ENCODE measurements at places on chromosomes 3 and 15.

DNA sequence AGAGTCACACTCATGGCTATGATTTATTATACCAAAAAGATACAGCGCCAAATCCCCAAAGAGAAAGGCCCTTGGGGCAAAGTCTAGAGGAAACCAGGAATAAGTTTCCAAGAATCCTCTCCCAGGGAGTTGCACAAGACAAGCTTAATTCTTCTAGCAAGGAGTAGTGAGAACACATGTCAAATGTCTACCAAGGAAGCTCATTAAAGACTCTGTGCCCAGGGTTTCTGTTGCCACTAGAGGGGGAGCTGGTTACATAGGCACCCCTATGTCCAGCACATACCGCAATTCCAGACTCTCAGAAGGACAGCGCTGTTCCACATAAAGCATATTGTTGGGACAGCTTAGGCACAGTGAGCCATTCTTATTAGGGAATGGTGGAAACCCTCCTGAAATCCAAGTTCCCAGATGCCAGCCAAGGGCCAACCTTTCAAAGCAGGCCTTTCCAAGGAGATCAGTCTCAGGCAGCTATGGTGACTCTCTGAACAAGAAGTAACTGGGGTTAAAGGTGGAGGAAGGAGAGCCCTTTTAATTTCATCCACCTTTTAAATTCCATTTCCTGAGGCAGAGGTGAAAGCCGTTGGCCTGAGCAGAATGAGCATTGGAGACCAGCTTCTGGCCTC lies 194.2 kb downstream of the UACA start:
- DNase-seq, result no peak

DNA sequence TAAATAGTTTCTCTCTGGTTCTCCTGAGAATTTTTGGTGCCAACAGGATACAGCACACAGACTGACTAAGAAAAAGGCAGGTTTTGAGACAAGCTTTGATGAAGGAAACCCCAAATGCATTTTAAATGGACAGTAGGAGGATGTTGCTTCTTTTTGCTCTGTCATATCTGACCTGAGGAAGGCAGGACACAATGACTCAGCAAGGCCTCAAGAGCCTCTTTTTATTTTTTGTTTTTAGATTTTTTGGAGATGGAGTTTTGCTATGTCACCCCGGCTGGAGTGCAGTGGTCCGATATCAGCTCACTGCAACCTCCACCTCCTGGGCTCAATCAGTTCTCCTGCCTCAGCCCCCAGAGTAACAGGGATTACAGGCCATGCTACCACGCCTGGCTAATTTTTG lies 16.9 kb upstream of the KNG1 start:
- no peak for DNase-seq

DNA sequence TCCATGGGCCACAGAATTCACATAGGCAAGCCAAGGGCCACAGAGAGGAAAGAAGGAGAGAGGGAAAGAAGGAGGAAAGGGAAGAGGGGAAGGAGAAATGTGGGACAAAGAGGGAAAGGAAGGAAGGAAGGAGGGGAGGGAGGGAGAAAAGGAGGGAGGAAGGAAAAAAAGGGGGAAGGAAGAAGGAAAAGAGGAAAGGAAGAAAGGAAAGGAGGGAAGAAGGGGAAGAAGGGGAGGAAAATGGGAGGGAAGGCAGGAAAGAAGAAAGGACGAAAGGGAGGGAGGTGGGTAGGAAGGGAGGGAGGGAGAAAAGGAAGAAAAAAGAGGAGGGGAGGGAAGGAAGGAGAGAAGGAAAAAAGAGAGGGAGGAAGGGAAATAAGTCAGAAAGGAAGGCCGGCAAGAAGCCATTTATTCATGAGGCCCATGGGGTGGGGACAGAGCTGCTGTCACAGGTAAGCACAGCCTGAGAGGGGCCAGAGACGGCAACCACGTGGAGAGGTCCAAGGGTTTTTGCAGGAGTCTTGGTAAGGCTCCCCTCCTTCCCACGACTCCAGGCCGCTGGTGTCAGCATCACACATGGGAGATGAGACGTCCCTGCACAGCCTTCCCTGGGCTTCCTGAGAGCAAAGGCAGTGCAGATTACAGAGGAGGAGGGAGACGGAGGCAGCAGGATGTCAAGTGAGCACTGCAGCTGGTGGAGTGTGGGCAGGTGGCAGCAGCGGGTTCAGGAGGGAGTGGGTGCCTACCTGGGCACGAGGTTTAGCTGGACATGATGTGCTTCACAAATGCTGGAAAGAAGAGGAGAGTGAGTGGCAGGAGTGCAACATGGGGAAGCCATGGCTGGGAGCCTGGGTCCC lies 5.5 kb downstream of the MYL3 start:
- no peak for DNase-seq

- no peak for DNase-seq
Observed at GRCh38 chr15:50888054-50888453, 20.4 kb upstream of the AP4E1 start.

DNA sequence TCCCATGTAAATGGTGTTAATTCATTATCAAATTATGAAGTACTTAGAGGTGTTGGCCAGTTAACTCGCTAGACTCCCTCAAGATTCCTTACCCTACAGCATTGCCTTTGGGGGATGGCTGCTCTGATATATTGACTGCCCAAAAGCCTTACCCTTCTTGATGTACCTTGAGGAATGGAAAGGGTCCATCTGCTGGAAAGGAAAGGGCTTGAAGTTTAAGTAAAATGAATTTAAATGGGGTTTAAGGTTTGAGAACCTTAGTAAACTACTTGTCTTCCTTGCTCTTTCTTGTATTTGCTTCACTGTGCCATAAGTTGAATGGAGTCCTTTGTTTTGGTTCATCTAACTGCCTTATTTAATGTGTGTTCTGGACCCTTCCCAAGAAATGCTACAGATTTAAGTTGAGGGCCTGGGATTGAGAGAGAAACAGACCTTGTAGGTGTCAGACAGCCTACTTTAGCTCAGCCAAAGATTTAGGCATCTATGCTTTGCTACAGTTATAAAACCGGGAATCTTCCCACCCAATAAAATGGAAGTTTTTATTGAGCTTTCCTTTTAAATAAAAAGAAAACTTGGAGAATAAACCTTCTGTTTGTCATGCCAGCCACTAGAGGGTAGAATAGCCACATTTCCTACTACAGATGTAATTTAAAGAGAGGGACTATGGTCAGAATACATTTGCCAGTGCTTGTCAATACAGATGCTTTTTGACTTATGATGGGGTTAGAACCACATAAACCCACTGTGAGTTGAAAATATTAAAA lies 25.3 kb downstream of the CMSS1 start:
- no peak for DNase-seq

- no peak for DNase-seq
Observed at GRCh38 chr15:39479911-39480310, 101.0 kb upstream of the THBS1 start.

DNA sequence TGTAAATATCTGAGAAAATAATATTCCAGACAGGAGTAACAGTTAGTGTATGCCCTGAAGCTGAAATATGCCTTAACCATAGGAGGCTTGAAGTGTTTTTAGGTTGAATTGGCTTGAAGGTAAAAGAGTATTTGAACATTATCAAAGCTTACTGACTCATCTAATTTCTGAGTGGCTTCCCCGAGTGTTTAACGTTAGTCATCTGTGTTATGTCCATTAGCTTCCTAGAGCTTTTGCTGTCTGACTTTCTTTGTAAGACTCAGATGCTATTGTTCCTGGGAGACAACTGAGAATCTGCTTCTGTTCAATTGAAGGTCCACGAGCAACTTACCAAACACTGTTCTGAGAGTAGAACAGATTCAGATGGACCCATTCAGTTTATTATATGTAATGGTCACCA lies 656.8 kb upstream of the NECTIN3 start:
- no peak for DNase-seq

DNA sequence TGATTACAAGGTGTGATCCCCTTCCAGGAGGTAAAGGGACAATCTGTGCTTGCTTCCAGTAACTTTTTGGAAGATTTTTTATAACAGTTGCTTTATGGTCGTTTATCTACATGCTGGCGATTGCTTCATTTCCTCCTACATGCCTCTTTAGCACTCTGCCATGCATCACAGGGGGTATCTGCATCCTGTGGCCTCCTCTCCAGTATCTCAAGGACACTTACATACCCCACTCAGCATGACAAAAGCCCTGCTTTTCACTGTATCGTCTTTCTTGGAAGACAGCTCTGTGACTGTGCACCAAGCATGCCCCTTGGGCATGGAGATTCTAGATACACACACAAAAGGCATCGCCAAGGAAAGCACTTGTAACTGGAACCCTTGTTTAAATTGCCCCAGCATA lies 25.3 kb downstream of the CAPN3 start:
- no peak for DNase-seq

DNA sequence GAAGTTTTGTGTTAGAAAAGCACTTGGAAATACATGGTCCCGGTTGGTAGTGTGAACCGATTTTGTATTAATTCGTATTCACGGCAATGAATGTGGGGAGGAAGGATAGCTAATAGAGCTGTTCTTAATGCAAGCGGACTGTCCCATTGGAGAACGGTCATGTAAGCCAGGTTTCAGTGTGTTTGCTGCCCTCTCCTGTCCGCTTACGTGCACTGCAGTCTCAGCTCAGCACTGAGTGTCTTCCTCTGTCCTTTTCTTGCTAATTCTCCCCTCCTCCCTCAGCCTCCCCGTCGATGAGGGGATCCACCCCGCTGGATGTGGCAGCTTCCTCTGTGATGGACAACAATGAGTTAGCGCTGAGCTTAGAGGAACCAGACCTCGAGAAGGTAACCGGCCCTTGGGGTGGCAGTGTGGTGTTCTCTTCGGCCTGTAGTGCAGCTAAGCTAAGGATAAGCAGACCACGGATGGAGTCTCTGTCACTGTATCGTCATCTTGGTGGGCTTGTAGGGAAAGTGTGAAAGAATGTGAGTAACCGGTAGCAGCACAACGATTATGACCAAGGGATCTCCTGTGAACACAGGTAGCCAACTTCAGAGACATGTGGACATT lies 267.5 kb upstream of the CHRM5 start:
- peak; percentile 40 for DNase-seq

- DNase-seq, result no peak
Observed at GRCh38 chr15:51281368-51281967, 56.9 kb downstream of the CYP19A1 start.

DNA sequence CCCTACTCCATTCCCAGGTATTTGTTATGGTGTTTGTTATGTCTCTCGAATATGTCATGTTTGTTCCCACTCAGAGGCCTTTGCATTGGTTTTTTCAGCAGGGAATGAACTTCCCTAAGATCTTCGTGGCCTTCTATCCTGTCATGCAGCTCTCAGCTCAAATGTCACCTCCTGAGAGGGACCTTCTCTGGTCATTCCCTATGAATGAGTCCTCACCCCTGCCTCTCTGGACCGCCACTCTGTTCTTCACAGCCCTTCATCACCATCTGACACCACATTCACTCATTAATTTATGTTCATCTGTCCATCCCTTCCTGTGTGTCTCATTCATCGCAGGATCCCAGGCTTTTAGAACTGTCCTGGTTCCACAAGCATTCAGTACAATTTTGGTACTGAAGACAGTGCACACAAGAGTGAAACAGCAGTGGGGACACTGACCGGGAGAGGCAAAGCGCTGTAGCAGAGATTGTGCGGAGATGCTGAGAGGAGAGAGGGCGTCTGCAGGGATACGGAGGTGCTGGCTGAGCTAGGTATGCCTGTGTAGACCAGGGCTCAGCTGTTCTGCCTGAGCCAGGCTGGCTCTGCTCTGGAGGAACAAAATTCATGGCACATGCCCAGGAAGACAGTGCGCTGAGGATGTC lies 132.3 kb downstream of the CHCHD6 start:
- DNase-seq, result no peak

DNA sequence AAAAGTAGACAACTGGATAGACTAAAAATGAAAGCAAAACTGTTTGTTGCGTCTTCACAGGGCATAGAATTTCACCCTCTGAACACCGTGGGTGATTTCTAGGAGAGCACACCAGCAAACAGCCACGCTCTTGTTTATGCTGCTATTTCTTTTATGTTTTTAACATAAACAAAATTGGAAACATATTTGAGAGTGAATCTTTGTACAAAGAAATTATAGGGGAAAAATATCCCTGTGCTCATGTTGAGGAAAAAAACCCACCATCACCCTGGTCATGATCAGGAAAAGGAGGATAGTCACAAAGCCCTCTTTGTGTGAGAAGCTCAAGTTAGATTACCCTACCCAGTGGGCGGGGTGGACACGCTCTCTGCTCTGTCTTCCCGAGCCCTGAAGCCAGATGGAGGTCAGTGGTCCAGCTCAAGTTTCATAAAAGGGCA lies 313.3 kb downstream of the SATB1 start:
- DNase-seq, result no peak

DNA sequence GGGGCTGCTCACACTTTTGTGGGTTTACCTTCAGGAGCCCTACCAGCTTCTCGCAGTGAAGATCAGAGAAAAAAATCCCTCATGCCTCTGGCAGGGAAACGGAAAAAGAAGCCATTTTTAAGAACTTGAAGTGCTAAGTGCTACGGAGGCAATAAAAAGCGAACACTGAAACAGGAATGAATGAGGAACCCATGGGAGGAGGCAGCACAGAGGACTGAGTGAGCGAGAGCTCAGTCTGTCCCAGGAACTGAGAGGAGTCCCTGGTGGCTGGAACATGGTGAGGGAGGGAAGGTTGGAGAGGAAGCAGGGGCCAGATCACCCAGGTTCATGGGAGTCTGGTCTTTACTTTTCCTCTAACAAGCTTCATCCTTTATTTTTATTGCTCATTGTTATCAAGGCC lies 228.1 kb upstream of the PROK2 start:
- no peak for DNase-seq

DNA sequence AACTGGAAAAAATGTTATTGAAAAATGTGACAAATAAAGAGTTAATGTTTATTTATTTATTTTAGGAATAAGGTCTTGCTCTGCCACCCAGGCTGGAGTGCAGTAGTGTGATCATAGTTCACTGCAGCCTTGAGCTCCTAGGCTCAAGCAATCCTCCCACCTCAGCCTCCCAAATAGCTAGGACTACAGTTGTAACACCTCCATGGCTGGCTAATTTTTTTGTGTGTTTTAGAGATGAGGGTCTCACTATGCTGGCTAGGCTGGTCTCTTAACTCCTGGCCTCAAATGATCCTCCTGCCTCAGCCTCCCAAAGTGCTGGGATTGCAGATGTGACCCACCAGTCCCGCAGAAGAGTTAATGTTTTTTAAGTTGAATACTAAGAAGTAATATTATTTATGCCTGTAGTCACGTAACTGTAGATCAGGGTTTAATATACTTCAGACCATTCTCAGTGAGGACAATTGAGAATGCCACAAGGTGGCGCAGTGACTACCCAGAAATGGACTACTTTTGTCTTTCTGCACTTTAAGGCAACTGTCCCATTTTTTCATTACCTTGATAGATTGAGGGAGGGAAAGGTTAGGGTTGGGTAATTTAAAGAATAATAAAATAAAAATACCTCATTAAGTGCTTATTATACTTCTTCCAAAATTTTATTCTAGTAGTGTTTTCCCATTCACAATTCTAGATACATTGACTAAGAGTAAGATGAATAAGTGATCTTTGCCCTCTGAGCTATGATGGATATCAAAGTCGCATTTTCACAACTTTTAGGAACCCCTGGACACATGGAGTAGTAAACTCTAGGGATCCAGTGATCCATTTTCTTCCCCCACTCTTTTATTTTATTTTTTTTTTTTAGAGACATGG lies 6.0 kb downstream of the MUC13 start:
- peak; percentile 42 for DNase-seq
